ENCODE measurements at places on chromosomes 7 and 10.

- no peak for DNase-seq
Observed at GRCh38 chr7:141563956-141564623, 12.9 kb downstream of the AGK start.

DNA sequence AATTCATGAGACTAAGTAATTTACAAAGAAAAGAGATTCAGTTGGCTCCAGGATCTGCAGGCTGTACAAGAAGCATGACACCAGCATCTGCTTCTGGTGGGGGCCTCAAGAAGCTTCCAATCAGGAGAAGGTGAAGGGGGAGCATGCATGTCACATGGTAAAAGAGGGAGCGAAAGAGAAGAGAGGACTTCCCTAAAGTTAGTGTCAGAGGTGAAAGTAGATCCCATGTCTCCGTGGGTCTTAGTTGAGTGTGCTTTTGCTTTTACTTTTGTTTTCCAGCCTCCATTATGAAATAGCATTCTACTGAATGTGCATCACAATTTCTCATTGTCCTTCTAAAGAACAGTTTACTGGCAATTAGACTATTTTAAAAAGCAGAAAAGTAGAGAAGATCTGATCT lies 213.6 kb upstream of the FZD1 start:
- DNase-seq = no peak

DNA sequence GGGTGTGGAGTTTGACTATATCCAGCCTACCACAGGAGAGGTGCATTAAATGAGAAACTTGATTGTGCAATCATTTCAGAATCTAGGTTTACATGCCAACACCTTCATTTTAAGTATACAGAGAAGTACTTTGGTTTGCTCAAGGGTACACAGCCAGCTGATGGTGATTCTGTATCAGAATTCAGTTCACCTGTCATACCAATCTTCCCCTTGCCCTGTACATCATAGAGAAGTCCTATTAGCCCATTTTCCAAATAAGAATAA lies 35.0 kb upstream of the PPP1R17 start:
- no peak for DNase-seq

GRCh38 chr10:121195524-121195910 lies 344.4 kb downstream of the WDR11 start:
- no peak for DNase-seq

DNA sequence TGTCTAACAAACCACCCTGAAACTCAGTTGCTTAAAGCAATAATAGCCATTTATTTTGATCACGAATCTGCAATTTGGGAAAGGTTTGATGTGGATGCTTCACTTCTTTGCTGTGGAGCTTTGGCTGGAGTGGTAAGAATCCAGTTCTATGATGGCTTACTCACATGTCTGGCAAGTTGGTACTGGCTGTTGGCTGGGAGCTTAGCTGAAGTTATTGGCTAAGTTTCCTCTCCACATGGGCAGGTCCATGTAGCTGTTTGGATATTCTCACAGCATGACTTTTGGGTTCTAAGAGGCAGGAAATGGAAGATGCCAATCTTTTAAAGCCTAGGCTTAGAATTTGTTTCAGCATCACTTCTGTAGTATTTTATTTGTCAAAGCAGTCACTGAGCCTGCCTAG lies 277.6 kb upstream of the NRP1 start:
- DNase-seq = no peak

DNA sequence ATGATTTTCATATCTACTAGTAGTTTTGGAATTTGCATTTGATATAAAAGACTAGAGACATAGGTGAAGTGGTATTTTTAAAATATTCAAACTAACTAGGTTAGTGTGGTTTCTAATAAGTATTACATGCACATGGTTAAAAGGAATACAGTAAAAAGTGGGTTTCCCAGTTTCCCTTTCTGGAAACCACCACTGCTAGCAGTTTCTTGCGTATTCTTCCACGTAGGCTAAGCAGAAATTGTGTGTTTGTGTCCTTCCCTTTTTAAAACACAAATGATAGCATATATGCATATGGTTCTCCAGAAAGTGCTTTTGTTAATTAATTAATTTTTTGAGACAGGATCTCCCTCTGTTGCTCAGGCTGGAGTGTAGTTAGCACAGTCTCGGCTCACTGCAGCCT lies 15.4 kb downstream of the NRF1 start:
- no peak for DNase-seq

DNA sequence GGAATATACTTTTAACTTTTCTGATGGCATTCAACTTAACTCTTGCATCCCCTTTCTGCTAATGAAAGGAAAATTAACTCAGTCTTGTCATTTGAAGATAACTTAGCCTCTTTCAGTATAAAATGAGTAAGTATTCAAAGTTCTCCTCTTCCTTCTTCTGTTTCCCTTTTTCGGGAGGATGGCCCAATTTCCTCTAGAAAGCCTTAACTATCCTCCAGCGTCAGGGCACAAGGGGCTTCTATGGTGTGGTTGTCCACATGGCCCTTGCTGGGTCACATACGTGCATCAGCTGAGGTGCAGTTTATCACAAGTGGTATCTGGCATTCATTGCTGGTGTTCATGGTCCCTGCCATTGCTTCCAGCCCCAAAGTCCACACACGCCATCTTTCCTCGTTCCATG lies 17.8 kb upstream of the GSAP start:
- DNase-seq = no peak

DNA sequence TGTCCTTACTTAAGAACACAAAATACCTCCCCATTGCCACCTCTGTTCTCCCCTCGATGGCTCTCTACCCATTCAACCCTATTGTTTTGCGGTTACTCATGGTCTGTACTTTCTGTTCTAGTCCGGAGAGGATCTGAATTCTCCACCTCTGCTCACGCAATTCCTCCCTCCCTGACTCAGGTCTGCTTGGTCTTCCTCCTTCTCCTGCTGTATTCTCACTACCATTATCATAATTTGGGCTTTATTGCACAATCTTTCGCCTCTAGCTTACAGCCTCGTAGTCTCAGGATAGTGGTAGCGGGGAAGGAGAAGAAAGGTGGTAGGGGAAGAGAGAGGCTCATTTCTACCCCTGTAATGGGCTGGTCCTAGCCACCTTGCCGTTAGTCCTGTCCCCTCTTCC lies 35.4 kb upstream of the FAM180A start:
- no peak for DNase-seq

DNA sequence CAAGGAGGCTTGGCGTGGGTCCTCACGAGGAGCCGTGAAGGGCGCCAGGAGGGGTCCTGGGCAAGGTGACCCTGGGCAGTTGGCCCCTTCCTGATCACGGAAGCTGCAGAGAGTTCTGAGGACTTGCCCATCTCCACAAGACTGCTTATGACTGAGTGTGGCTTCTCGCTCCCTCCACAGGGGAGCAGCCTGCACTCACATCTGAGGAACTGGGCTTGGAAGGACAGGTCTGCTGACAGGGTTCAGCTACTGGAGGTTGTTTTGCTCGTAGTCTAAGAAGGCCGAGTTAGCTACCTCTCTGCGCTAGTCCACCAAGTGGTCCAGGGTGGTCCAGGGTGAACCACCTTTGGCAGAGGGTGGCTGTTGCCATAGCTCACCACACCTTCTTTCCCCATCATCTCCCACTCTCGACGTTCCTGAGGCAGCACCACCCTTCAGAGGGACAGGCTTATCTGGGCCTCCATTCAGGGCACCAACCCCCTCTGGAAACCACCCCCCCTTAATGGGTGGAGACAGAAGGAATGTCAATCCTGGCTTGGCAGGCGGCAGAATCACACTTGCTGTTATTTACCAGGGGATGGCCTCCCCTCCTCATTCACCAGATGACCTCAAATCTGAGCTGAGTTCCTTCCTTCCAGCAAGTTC lies 38.2 kb downstream of the FAM53B start:
- DNase-seq = no peak

- peak; percentile 27 for DNase-seq
Observed at GRCh38 chr10:62818426-62819011, 2.4 kb upstream of the EGR2 start.

DNA sequence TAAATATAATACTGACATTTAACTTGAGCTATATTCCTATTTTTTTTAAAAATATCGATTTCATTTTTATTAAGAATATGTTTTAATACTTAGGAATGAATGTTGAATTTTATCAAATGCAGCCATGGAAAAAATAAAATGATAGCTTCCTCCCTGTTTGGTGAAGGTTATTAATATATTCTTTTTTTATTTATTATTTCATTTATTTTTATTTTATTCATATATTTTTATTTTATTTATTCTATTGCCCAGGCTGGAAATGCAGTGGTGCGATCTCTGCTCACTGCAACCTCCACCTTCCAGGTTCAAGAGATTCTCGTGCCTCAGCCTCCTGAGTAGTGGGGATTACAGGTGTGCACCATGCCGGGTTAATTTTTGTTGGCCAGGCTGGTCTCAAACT lies 160.2 kb downstream of the PKD1L1 start:
- no peak for DNase-seq

GRCh38 chr10:43205681-43206390 lies 61.0 kb downstream of the RASGEF1A start:
- DNase-seq = no peak

- no peak for DNase-seq
Observed at GRCh38 chr7:50207686-50208255, 96.7 kb upstream of the IKZF1 start.

- no peak for DNase-seq
Observed at GRCh38 chr7:5352440-5353010, 69.8 kb downstream of the SLC29A4 start.

- no peak for DNase-seq
Observed at GRCh38 chr7:64992971-64993370, 2.1 kb upstream of the ZNF117 start.

GRCh38 chr7:22049766-22050500 lies 104.2 kb upstream of the CDCA7L start:
- no peak for DNase-seq

GRCh38 chr10:10730471-10731043 lies 287.1 kb upstream of the CELF2 start:
- no peak for DNase-seq

DNA sequence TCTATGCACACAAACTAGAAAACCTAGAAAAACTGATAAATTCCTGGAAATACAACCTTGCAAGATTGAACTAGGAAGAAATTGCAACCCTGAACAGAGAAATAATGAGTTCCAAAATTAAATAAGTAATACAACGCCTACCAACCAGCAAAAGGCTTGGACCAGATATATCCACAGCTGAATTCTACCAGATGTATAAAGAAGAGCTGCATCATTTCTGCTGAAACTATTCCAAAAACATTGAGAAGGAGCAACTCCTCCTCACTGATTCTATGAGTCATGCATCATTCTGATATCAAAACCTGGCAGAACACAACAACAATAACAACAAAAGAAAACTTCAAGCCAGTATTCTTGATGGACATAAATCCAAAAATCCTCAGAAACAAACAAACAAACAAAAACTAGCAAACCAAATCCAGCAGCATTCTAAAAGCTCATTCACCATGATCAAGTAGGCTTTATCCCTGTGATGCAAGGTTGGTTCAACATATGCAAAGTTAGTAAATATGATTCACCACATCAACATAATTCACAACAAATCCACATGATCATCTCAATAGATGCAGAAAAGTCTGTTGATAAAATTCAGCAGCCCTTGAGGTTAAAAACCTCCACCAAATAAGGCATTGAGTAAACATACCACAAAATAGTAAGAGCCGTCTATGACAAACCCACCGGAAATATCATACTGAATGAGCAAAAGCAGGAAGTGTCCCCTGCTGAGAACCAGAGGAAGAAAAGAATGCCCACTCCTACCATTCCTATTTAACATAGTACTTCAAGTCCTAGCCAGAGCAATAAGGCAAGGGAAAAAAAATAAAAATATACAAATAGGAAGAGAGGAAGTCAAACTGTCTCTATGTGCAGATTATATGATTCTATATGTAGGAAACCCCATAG lies 98.2 kb downstream of the PCDH15 start:
- DNase-seq = no peak

GRCh38 chr7:68691261-68692216 lies 906.7 kb upstream of the AUTS2 start:
- no peak for DNase-seq

GRCh38 chr10:124429576-124429975 lies 10.9 kb upstream of the OAT start:
- no peak for DNase-seq

- DNase-seq = no peak
Observed at GRCh38 chr10:116787053-116787659, 44.8 kb upstream of the HSPA12A start.

GRCh38 chr10:92690211-92690914 lies 608 bp downstream of the HHEX start:
- DNase-seq = no peak

GRCh38 chr7:12111422-12112405 lies 99.4 kb upstream of the TMEM106B start:
- DNase-seq = no peak

- DNase-seq = no peak
Observed at GRCh38 chr7:155583636-155584035, 37.3 kb upstream of the CNPY1 start.

- DNase-seq = peak; percentile 47
Observed at GRCh38 chr10:116796910-116797513, 52.3 kb upstream of the ENO4 start.

DNA sequence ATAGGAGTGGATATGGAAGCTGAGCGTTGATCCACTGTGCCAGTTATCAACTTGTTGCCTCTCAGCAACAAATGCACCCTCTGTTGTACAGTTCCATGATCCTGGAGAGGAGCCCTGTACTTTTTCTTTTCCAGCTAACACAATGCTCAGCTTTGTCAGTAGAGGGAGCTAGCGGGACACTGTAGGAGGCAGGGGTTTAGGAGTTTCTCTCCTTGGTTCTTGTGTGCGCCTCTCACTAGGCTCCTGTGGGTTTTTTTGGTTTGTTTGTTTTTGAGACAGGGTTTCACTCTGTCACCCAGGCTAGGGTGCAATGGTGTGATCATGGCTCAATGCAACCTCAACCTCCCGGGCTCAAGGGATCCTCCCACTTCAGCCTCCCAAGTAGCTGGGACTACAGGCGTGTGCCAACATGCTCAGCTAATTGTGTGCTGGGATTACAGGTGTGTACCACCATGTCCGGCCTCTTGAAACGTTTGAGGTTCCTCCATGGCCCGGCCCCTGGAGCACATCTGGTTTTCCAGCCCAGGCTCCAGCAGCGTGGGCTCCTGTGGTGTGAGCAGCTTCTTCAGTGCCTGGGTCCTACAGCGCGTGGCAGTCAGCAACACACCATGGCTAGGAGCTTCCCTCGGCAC lies 12.0 kb upstream of the MARVELD1 start:
- no peak for DNase-seq

GRCh38 chr10:1180836-1181235 lies 124.7 kb downstream of the WDR37 start:
- DNase-seq = no peak

DNA sequence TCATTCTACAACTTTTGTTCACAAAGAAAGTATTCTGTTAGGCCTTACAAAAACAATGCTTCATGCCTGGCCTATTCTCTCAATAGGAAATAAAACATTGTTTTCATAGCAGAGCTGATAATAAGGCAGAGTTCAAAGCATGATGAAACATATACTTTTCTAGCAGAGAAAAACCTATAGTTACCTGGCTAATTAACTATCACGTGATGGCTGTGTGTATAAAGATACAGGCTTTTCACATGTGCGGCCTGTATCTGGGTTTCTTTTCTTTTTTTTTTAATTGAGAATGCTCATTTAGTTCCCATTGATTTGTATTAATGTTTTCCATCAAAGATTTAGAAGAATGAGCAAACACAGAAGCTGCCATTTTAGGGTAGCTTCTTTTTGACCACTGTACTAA lies 51.7 kb downstream of the ARID5B start:
- DNase-seq = no peak

GRCh38 chr10:99888622-99889021 lies 106.2 kb downstream of the ABCC2 start:
- no peak for DNase-seq

GRCh38 chr10:62662486-62662885 lies 142.0 kb upstream of the ADO start:
- no peak for DNase-seq

- no peak for DNase-seq
Observed at GRCh38 chr7:53500076-53500475, 464.6 kb downstream of the POM121L12 start.
